ENCODE measurements at places on chromosomes 3 and 15.

DNA sequence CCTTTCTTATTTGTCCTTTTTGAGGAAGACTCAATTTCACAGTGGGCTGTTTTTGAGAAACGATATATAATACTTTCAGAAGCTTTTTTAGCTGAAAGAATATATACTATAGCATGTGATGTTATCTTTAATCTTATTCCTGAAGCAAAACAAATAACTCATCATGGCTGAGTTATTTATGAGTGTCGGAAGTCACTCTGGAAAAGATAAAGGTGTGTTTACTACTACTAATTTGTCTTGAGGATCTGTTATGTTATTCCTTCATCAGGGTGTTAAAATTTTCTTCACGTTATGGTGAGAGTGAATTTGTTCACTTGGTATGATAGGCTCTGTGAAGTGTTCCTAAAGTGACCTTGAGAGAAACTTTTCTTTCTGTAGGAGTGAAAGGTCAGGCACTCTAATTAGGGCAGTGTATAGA lies 4.7 kb downstream of the TCF12 start:
- DNase-seq = no peak

DNA sequence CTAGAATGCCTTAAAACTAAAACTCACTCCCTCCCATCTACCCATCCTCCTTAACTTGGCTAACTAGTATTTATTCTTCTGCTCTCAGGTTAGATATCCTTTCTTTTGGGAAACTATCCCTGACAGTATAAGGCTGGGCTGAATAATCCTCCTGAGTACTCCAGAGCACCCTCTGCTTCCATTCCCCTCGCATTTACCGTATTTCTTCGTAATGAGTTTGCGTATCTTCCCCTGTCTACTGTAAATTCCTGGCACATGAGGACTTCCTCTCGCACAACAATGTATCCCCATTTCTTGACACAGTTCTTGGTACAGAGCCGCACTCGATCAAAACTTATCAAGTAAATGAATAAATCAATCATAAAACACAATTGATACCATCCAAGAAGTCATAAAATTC lies 82.9 kb upstream of the AKAP13 start:
- DNase-seq = no peak

- no peak for DNase-seq
Observed at GRCh38 chr3:60839246-60839645, 412.0 kb downstream of the FHIT start.

- no peak for DNase-seq
Observed at GRCh38 chr3:129185783-129186182, 2.1 kb upstream of the CNBP start.

DNA sequence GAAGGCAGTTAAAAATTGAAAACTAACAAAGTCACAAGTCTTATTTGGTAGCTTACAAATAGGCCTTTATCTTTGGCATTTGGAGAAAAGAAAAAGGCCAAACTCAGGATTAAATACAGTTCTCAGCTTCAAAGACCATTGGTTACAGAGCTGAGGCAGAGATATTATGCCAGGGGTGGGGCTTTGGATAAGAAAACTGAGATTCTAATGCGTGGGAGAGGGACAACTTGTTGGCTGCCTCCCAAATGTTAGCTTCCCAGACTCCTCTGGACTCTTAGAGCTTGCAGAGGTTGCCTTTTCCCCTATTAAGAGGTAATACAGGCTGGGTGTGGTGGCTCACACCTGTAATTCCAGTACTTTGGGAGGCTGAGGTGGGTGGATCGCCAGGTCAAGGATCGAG lies 231.8 kb downstream of the SQOR start:
- DNase-seq = no peak

- no peak for DNase-seq
Observed at GRCh38 chr3:128195369-128195768, 42.1 kb downstream of the EEFSEC start.

GRCh38 chr3:172749230-172749965 lies 1.1 kb upstream of the ECT2 start:
- DNase-seq = no peak

DNA sequence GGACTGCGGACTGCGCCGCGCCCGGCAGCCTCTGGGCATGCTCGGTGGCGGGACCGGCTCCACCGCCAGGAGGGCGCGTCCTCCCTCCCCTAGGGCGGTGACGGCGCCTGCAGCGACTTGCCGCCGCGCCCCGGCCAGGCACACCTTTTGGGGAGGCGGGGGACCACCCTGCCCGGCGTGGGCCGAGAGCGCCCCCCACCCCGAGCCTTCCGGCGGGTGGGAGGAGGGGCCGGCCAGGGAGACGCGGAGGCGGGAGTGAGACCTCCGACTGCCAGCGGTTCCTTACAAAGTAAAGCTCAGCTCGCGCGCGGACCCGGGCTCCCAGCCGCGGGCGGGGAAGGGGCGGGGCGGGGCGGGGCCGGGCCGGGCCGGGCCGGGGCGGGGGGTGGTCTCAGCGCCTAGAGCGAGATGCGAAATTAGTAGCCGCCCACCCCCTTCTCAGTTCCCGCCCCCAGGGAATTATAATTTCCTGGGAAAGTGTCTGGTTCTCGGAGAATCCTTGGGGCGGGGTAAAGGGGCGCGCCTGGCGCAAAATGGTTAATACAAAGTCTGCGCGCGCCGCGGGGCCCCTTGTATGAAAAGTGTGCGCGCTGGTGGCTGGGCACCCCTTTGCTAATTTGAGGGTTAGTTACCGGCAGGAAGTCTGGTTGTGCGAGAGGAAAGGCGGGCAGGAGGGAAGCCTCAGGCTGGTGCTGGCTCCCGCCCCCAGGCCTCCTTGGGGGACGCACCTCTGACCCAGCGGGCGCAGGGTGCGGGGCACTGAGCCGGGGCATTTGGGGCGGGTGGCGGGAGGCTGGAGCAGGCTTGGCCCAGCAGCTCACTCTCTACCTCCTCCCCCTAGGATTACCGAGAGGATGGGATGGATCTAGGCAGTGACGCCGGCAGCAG lies 224.8 kb upstream of the IL12A start:
- no peak for DNase-seq

All from activated CD8-positive, alpha-beta memory T cell treated with anti-CD3 and anti-CD28 coated beads for 1 hour (primary cell).